HT1080 (cell line): ENCODE measurements at places on chromosomes 5 and 9. TPM values are rescaled to one million over a fixed set of nuclear protein-coding genes. Genes with fewer than 3 reads are reported as not detected.

The NTRK2 gene
- total RNA-seq = not detected in 2 replicates

The PTPN3 gene
- 5.0 and 10.1 TPM in 2 replicates for total RNA-seq

DNA sequence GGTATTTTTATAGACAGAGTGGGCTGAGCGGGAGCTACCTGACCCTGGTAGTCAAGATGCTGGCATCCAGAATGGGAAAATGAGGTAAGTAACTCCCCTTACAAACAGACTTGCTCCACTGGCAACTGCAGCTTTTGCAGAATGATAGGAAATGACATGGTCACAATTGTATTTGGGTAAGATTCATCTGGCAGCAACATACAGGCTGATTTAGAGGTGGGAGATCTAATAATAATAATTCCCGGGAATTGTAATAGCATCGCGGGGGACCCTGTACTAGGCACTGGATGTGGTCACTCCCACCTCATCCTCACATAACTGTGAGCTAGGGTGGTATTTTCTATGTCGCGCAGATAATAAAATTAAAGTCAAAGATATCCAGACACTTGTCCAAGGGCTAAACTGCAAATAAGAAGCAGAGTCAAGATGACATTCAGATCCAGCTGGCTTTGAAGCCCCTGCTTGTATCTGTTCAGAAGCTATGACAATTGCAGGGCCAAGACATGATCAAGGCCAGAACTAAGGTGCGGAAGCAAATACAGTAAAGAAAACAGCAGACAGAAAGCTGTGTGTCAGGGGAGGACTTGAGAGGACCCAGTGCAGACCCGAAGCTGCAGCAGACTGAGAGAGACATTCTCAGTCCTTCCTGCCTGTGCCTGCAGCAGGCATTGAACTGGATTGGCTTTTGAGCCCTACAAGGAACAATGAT lies 507.2 kb downstream of the BNC2 start:
- DNase-seq = no peak

DNA sequence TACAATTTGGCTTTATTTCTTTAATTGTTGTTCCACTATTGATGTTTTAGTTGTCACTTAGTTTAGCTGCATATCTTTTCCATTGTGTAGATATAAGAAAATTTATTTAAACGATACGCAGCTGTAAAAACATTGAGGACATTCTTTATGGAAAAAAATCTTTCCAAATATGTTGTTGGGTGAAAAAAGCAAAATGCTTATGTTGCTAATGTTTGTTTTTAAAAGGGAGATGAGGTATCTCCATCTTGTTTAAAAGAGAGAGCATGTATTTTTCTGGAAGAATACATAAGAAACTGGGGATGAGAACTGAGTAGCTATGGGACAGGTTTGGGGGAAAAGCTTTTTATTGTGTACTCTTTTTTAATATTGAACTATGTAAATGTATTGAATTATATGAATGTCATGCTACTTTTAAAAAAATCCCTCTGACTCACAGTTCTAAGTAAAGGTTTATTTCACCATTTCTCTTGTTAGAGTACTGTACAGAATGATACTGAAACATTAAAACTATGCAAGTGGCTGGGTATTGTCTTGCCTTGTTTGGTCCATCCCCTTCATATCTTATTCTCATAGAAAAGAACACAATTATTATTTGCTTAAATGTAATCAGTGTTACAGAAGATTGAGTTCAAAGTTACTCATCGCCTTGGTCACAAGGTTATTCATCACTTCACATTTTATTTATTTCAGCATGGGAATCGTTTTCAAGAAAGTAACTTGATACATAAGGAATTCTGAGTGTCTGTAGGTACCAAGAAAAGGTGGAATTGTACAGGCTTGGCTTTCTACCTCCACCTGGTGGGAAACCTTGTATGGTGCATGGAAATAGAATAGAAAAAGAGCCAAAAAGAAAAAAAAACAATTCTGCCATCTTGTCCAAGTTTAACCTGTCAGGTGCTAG lies 85.8 kb downstream of the RIC1 start:
- DNase-seq = peak; percentile 53

DNA sequence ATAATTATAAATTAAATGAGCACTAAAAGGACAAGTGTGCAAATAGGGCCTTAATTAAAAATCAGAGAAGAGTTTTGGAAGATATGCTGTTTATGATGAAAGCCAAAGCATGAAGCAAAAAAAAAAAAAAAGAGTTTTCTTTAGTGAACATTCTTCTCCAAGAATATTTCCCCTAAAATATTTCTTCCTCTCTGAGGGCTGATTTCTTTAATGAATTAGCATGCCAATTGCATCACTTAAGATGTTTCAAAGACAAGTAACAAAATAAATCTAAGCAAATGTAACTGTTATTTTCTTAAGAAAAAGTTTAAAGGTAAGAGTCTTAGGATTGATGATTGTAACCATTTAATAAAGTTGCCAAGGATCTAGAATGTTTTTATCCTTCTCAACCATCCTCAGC lies 81.6 kb upstream of the MPDZ start:
- DNase-seq = no peak

- no peak for DNase-seq
These were observed 89.1 kb downstream of the ZNF354C start for GRCh38 chr5:179149278-179149677.

The ANXA2R gene
- total RNA-seq = 0.23 and 0.59 TPM in 2 replicates

DNA sequence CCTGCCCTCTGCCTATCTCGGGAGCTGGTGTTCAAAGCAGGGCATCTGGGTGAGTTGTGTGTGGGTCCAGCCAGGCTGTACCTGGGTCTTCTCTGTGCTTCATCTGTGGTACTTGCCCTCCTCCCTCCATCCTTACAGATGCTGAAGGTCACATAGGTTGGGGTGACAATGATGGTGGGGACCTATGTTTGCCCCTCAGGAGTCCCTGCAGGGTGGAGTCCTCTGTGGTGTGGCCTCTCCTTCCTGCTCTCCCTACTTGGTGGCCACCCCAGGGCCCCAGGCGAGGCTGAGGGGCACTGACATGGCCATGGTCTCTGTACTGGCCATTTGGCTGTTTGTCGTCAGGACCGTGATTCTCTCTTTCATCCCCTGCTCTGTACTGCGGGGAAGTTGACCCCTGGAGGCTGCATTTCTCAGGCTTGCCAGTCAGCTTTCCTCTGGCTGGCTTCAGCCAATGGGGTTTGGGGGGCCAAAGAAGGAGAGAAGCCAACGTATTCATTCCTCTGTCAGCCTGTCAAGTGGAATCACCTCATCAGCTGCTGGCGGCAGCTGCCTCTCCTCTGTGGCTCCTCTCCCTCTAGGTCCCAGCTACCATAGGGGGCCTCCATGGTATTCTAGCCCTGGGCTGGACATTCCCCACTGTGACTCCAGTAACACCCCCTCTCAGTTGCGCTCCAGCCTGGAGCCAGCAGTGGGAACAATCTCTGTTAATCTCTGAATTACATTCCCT lies 4.6 kb downstream of the DCANP1 start:
- DNase-seq = no peak

- DNase-seq = peak; percentile 92
These were observed 33.9 kb downstream of the OLFML2A start for GRCh38 chr9:124810663-124811355.

GRCh38 chr9:137515338-137515724 lies 34.9 kb downstream of the PNPLA7 start:
- DNase-seq = no peak

The BTNL8 gene
- total RNA-seq = 0.18 TPM in 1 of 2 replicates, not detected in the other

The MAPK9 gene
- 23.4 and 26.6 TPM in 2 replicates for total RNA-seq
